ENCODE measurements at places on chromosomes 6 and 20.

- no peak for DNase-seq
Observed at GRCh38 chr20:50682065-50682464, 9.3 kb downstream of the RIPOR3 start.

DNA sequence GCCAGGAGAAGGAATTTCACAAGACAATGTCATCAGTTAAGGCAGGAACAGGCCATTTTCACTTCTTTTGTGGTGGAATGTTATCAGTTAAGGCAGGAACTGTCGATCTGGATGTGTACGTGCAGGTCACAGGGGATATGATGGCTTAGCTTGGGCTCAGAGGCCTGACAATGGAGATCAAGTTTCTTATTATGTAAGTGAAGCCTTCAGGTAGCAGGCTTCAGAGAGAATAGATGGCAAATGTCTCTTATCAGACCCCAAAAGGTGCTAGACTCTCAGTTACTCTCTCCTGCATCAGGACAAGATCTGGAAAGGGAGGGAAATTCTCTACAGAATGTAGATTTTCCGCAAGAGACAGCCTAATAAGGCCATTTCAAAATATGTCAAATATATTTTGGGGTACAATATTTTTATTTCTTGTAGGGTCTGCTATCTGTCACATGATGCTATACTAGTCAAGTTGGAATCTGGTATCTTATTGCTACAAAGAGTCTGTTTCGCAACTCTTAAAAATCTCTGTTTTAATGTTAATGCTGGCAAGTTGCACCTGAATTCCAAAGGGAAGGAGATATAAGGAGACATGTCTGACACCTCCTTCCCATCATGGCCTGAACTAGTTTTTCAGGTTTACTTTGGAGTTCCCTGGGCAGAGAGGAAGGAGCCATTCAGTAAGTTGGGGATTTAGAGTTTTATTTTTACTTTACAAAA is 48.8 kb downstream of the TRDN start:
- no peak for DNase-seq

DNA sequence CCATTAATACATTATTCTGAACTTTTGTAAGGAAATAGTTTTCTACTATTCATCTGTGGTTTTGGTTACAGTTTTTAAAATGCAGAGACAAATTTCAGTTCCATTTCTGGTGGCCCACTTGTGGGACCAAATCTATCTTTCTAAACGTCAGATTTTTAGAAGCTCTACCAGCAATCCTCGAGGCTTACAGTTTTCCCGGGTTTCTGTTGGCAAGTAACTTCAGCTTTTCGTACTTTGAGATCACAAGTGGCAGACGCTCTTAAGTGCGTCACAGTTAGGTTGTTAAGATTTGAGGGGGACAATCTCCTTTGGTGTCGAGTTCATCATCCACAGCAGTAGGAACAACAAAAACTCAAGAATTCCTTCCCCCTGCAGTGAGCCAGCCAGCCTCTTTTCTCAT is 60.0 kb downstream of the JARID2 start:
- no peak for DNase-seq

DNA sequence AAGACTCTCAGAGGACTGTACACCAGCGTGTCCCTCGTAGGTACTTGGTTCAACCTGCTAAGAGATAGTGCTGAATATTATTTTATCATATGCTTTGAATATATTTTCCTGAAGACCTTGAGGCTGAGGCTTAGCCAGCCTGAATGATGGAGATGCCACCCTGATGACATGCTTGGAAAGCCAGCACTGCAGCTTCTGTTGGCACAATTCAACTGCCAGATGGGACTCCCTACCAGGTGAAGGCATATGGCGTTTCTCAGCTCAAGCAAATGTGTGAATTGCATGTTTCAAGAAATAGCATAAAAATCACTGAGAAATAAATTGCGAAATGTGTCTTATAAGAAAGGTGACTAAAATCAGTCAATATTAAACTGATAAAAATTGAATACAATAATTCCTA is 228.1 kb upstream of the CST7 start:
- no peak for DNase-seq

GRCh38 chr20:40181676-40182075 is 507.4 kb downstream of the MAFB start:
- DNase-seq, result no peak

GRCh38 chr6:163814494-163815364 is 400.2 kb downstream of the QKI start:
- no peak for DNase-seq

DNA sequence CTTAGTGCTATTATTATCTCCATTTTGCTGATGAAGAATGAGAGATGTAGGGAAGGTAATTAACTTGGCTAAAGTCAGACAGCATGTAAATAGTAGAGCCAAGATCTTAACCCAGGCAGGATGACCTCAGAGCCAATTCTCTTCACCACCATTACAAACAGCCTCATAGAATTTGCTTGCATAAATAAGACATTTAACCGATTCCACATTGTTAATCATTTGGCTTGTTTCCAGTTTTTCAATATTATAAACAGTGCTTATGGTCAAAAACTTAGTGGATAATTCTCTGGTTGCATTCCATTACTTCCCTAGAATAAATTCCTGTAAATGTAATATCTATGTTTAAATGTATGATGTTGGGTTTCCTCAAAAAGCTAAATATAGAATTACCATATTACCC is 19.1 kb upstream of the PRDM1 start:
- DNase-seq, result no peak

DNA sequence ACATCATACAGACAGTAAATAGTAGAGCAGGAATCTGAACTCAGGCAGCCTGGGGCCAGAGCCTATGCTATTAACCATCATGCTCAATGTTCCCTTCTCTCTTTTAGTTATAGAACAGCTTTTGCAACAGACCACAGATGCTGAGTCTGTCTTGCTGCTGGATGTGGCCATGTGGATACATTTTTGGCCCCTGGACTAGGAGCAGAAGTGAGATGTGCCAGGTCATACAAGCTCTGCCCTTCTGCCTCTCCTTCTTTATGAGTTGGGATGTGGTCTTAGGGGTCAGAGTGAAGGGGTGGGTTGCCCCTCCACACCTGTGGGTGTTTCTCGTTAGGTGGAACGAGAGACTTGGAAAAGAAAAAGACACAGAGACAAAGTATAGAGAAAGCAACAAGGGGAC is 14.6 kb upstream of the AARS2 start:
- DNase-seq, result no peak

DNA sequence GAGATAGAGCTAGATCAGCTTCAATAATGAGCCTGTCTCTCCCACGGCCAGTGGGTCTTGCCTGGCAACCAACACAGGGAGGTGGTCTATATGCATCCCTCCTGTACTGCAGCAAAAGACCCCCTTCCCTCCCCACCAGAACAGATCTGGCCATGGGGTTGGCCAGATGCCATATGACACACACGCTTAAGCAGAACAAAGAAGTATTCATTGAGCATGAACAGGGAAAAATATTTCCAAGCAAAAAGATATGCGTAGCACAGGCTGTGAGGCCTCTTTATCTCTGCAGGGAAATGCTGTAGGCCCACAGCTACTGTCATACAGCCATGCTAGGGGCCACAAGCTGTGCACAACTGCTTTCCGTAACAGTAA is 73.4 kb upstream of the NRSN1 start:
- no peak for DNase-seq

- no peak for DNase-seq
Observed at GRCh38 chr6:69138148-69138547, 503.1 kb downstream of the ADGRB3 start.

- no peak for DNase-seq
Observed at GRCh38 chr20:59138114-59138748, 25.4 kb upstream of the ZNF831 start.

DNA sequence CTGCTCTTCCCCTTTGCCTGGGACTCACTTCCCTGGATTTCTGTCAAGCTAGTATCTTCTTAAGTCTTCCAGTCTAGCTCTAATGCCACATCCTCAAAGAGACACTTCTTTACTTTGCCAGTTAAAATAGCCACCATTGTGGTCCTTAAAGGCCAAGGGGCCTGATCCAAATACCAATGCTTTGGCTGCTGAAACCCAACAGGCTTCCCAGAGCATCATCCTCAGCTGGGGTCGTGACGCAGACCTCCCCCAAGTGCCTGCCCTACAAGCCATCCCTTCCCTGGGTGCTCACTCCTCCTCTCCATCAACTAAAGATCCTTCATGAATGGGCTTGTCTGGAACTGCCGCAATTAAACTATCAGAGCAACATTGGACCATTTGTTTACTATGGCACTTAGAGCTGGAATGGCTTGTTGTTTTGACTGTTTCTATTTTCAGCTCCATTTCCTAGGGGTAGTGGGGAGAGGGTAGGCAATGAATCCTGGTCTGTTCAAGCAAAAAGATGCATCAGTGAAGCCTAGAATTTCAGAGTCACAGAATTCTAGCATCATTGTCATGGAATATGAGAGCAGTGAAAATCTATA is 79.6 kb upstream of the SIRPA start:
- DNase-seq, result no peak

DNA sequence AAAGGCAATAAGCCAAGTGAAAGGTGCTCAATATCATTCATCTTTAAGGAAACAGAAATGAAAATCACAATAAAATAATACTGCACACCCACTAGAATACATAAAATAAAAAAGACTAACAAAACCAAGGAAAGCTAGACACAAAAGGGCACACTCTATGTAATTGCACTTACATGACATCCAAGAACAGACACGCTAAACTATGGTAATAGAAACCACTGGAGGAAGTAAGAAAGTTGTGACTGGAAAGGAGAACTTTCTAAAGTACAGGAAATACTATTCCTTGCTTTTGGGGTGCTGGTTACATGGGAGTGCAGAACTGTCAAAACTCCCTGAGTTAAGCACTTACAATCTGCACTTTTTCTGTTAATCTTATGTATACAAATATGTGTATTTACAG is 253.7 kb upstream of the RUNX2 start:
- peak; percentile 21 for DNase-seq

DNA sequence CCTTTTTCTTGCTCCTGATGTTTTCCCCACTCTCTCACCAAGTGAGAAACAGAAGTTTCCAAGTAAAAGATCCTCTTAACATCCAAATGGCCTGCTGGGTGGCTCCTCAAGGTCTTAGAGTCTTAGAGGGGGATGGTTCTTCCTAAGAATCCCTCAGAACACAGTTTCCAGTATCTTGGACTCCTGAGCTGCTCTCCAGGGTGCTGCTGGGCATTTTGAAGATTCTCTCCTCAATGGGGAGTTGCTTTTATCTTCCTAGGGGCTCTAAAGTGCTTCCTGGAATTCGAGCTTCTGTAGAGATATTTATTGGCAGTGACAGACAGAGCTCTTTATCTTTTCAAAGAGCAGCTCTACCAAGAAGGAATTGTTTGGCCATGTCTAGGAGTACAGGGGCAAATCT is 70.8 kb upstream of the SLC35B3 start:
- no peak for DNase-seq

DNA sequence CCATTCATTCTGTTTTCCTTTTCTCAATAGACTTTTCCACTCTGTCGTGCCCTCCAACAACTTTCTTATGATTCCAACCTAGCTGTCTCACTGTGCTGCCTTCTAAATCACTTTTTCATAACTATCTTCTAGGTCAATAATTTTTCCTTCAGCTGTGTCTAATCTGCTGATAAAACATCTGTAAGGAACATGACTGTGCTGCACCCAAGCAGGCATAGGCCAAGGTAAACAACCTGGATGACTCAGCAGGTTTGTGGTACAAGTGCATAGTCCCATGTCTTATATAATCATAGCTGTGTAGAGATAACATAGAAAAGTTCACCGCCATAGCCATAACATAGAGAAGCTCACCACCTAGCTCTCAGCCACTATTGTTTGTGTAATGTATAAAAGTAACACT is 332.3 kb downstream of the PLCB1 start:
- DNase-seq, result no peak

DNA sequence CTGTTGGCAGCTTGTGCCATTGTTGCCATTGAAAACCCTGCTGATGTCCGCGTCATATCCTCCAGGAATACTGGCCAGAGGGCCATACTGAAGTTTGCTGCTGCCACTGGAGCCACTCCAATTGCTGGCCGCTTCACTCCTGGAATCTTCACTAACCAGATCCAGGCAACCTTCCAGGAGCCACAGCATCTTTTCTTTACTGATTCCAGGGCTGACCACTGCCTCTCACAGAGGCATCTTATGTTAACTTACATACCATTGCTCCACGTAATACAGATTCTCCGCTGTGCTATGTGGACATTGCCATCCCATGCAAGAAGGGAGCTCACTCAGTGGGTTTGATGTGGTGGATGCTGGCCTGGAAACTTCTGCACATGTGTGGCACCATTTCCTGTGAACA is 221.8 kb upstream of the FAM83B start:
- DNase-seq, result no peak

DNA sequence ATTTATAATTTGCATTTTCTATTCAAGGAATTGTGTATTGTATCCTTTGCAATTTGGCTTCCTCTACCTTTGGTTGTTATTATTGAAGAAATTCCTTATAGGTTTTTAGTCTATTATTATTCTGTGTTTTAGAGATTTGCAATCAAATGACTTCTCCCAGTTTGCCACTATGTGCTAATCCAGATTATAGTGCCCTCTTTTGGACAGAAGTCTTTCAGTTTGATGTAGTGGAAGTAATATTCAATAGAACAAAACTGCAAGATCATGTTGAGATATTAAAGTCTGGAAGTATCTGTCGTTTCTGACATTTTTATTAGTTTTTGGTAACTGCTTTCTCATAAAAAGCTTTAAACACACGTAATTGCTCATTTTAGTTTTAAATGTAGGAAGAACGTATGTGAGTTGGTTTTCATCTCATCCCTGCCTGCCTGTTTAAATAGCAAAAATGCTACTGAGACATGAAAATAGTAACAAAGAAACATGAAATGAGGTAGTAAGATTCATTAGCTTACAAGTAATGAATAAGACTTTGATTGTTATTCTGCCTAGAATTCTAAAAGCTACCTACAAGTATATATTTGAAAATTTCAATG is 72.8 kb downstream of the RTN4IP1 start:
- DNase-seq, result peak; percentile 64

DNA sequence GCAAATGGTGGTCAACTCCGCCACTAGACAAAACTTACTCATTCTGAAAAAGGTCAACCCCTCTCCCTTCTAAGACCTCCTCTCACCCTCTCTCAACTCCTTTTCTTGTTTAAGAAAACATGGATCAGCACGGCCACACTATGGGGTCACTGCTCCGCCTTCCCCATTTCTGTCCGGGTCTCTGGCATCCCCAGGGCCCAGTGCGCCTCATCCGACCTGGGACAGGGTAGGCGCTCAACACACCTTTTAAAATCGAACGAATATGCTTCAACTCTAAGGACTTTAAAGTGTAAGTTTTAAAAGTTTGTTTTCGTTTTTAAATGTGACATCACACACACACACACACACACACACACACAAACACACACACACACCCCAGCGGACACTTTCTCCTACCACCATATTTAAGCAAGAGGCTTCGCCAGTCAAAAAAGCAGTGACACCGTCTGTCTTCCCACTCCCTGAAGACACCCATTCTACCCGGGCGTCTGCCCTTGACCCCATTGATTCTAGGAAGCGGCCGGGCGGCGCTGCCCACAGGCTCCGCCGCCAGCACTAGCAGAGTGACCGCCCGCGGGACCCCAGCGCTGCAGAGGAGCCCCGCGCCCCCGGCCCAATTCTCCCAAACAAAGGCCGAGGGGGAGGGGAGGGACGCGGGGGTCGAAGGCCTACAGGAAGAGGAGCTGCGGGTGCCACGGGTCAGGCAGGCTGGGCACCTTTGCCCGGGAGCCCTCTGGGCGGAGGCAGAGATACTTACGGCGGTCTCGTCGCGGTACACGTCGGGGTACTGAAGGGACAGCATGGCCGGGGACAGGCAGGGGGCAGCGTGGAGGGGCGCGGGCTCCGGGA is 568 bp downstream of the PREP start:
- DNase-seq, result peak; percentile 67

Data from NB4 (cell line).